ENCODE measurements at places on chromosomes 5 and 9. TPM values are rescaled to one million over a fixed set of nuclear protein-coding genes. Genes with fewer than 3 reads are reported as not detected.

- DNase-seq, result no peak
Measured at GRCh38 chr9:126298063-126298801, 28.4 kb upstream of the MVB12B start.

The EGFL7 gene
- total RNA-seq, result 62.2 TPM

The RAPGEF1 gene
- 75.9 TPM for total RNA-seq

GRCh38 chr9:79134654-79135053, 437.1 kb upstream of the TLE4 start:
- no peak for DNase-seq

- no peak for DNase-seq
Measured at GRCh38 chr5:88602584-88602983, 280.4 kb downstream of the MEF2C start.

The SLC27A6 gene
- 0.60 TPM for total RNA-seq

All from mucosa of gallbladder (tissue), 1 donor.